Fibroblast of pulmonary artery (primary cell): ENCODE measurements at places on chromosomes 3 and 15.

- DNase-seq: peak; percentile 10
Measured at GRCh38 chr3:198079771-198080520, 119.9 kb downstream of the LMLN start.

- no peak for DNase-seq
Measured at GRCh38 chr15:66623801-66624453, 58.1 kb upstream of the LCTL start.

- DNase-seq: no peak
Measured at GRCh38 chr3:25478211-25478757, 50.2 kb downstream of the RARB start.

- DNase-seq: no peak
Measured at GRCh38 chr3:126992216-126992615, 9.3 kb downstream of the PLXNA1 start.

DNA sequence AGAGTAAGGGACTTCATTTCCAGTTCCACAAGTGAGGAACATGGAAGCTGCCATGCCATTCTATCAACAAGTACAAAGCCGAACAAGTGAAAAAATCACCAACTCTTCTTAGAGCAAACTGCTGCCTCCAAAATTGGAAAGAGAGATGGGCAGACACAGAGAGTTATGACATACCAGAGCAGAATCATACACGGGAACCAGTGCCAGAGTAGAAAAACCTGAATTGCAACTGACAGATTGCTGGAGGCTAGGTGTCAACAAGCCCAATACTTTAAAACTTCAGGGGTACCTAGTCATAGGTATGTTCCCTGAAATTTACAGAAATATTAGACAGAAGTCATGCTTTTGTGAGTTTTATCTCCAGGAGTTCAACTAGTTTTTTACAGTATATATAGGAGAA is 62.0 kb downstream of the TTBK2 start:
- DNase-seq: no peak

DNA sequence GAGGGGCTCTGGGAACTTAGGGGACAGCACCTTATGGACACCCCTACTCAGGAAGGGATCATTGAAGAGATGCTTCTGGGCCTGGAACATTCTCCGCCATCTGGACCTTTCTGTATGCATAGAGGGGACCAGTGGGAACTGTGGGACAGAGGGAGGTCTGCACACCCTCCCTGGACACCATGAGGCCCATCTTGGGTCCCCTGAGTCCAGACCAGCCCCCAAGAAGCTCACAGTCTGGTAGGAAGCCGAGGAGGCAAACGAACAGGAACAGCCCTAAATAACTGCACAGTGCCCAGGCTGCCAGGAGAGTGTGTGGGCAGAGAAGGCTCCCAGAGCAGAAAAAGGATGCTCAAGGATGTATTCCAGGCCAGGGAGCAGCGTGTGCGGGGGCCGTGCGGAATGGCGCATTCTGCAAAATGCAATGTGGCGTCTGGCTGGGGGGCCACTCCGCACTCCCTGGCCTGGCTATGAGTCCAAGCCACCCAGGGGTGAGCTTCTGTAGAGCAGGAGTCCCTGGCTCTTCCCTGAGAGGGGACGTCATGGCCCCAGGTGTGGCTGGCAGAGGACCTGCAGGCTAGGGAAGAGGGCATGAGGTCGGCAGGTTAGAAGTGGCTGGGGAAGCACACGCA is 24.5 kb upstream of the KLF13 start:
- DNase-seq: no peak

- DNase-seq: no peak
Measured at GRCh38 chr3:124325248-124325647, 333.3 kb upstream of the ROPN1 start.

DNA sequence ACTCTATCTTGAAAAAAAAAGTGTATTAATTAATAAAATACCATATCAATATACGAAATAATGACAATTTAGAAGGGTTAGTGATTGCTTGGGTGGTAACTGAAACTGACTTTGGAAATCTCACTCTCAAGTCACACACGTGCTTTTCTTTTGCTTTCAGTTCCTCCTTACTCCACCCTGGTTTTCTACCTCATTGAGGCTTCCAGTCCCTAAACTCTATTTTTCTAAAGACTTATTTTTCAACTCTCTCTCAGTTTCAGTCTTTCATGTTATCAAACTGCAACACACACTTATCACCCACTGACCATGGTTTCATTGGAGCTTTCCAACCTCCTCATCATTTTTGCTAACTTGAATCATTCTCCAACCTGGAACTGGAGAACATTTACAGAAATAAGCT is 23.5 kb downstream of the IL12A start:
- DNase-seq: no peak

GRCh38 chr3:94146455-94146854 is 83.6 kb downstream of the NSUN3 start:
- DNase-seq: no peak

- DNase-seq: no peak
Measured at GRCh38 chr3:102189541-102189940, 245.3 kb upstream of the ZPLD1 start.

- DNase-seq: no peak
Measured at GRCh38 chr15:90038632-90039095, 37.5 kb downstream of the ZNF710 start.

DNA sequence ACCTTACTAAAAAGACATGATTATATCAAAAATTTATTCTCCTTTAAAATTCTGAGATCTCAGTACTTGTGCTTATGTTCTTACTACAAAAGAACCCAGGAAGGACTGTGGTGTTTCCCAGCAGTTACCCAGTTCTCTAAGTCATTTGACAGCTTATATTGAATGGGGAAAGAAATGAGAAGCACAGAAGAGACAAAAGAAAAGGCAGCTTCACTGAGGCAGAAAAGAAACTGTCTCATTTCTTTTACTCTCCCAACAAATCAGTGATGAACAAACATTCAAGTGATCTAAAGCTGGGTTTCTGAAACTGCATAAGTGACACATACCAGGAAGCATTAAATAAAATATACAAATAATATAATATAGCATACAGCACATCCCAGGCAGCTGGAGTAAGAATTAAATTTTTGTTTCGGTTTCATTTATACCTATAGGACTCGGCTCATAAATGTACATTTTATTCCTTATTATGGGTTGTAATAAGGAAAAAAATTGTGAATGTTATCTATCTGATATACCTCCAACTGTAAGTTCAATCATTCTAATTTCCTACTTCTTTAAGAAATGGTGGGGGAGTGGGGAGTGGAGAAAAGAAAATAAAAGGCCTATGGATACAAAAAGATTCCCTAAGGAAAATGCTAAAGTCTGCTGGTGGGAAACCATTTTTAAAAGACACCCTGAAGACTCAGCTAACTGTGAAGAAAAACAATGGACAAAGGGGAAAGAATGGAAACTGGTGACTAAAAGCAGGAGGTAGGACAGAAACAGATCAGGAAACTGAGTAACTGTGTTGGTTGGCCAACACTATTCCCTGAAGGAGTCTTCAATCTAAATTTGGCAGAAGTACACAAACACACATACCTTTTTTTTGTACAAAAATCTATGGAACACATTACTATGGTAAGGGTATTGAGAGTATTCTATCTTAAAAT is 156.8 kb downstream of the TBC1D5 start:
- peak; percentile 15 for DNase-seq

GRCh38 chr3:81095956-81096355 is 665.5 kb downstream of the GBE1 start:
- no peak for DNase-seq

- DNase-seq: peak; percentile 74
Measured at GRCh38 chr3:4394048-4394447, 73.0 kb downstream of the SUMF1 start.

GRCh38 chr15:32819448-32819847 is 101.6 kb downstream of the GREM1 start:
- DNase-seq: no peak

- DNase-seq: no peak
Measured at GRCh38 chr3:43212914-43213611, 73.3 kb upstream of the SNRK start.

DNA sequence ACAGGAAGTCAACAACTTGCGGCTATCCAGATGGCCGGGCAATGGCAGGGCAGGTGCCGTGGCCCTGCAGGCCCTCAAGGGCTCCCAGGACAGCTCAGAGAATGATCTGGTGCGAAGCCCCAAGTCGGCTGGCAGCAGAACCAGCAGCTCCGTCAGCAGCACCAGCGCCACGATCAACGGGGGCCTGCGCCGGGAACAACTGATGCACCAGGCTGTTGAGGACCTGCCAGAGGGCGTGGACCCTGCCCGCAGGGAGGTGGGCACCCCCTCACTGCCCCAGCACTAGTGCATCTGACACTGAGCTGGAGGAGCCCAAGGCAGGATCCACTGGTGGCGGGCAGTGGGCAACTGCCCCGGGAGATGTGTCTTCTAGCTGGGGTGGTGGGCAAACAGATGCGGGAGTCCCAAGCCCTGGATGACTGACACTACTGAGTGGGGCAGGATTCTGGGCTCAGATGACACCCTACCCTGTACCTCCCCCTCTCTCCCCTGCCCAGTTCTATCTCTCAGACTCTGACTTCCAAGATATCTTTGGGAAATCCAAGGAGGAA is 15.9 kb downstream of the VILL start:
- DNase-seq: no peak

DNA sequence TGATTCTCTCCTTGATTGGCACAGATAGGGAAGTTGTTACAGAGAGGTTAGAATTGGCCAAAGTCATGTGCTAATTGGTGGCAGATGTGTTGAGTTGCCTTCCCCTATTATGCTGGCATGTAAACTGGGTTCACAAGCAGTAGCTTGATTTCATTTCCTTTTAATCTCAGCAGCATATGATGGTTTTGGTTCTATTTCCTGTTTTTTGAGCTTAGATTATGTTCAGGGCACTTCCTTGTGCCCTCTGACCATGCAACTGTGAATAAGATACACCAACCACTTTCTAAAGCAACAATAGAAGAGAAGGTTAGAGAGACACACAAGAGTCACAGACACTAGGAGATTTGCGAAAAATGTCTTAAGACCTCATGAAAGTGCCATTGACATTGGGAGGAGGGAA is 16.5 kb downstream of the HPS3 start:
- DNase-seq: no peak

- no peak for DNase-seq
Measured at GRCh38 chr15:42820811-42821210, 83.9 kb upstream of the CDAN1 start.

- DNase-seq: no peak
Measured at GRCh38 chr15:85792102-85792731, 2.5 kb downstream of the KLHL25 start.

DNA sequence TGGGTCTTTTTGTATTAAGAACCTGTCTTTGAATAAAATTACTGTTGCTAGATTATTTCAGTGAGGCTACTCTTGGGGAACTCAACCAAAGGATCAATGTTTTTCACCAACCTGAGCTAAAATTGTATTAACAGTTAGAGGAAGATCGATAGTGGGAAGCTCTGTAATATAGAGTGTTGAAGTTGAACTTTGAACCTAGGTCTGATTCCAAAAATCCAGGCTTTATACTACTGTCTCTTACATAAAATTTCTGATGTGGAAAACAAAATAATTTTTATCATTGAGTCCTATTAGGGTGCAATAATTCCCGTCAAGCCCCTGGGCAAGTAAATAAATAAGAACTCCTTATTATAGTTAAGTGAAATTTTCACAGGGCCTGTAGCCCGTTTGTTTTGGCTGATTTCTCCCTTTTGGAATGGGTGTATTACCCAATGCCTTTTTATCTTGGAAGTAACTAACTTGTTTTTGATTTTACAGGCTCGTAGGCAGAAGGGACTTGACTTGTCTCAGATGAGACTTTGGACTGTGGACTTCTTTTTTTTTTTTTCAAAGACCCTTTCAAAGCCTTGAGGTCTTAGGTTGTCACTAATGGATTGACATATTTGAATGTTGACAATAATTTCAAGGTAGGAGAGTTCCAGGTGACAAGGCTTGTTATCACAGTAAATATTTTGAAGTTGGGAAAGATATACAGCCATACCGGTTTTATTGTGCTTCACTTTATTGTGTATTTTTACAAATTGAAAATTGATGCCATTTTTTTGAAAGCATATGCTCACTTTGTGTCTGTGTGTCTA is 276.1 kb downstream of the NFKBIZ start:
- DNase-seq: no peak

GRCh38 chr3:176850498-176850897 is 346.8 kb downstream of the TBL1XR1 start:
- no peak for DNase-seq

GRCh38 chr15:76533060-76533820 is 196.7 kb downstream of the ISL2 start:
- peak; percentile 17 for DNase-seq

DNA sequence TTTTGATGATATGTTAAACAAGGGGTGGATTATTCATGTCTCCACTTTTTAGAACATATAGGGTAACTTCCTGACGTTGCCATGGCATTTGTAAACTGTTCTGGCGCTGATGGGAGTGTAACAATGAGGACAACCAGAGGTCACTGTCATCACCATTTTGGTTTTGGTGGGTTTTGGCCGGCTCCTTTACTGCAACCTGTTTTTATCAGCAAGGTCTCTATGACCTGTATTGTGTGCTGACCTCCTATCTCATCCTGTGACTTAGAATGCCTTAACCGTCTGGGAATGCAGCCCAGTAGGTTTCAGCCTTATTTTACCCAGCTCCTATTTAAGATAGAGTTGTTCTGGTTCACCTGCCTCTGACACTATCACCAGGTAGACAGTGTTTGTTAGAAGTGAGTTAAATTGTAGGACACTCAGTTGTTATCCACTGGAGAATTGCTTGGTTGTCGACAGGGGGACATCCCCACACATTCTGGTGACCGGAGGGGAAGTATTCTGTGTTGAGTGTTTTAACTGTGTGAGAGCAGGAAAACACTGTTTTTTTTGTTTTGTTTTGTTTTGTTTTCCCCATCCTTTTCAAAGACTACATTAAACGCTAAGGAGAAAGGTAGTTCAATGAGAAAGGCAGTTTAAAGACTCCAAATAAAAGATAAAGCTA is 36.9 kb upstream of the SKIL start:
- DNase-seq: peak; percentile 39

- no peak for DNase-seq
Measured at GRCh38 chr3:188979248-188979647, 192.5 kb upstream of the TPRG1 start.

DNA sequence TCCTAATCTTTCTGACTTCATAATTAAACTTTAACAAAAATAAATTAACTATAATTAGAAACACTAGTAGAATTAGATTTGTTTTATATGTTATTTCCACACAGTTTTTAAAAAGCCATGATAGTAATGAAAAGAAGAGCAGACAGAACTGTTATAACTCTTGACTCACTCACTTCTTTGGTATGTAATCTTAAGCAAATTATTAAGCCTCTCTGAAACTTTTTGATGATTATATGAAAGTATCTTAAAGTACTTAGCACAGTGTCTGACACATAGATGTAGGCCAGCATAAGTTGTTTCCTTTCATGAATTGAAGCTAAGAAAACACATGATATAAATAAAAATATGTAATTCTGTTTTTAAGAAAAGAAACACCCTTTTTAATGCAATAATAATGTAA is 123.6 kb upstream of the MLF1 start:
- no peak for DNase-seq

DNA sequence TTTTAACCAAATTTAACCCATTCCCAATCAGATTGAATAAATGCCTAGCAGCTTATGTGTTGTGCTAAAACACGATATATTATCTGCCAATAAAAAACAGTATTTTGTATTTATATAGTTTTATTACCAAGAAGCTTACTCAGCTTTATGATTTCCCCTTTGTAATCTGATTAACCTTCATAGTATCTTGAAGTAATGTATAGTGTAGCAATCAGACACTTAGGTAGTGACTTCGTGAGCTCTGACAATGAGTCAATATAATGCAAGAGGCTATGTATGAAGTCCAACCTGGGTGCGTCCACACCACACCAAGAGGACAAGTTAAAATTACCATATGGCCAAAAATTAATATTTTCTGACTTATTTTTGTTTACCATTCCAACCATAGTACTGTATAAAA is 2.1 kb upstream of the CNBP start:
- no peak for DNase-seq
